Iris pigment epithelial cell (primary cell): ENCODE measurements at places on chromosomes 3 and 15.

- DNase-seq = no peak
Measured at GRCh38 chr3:157154563-157155330, 5.2 kb downstream of the CCNL1 start.

DNA sequence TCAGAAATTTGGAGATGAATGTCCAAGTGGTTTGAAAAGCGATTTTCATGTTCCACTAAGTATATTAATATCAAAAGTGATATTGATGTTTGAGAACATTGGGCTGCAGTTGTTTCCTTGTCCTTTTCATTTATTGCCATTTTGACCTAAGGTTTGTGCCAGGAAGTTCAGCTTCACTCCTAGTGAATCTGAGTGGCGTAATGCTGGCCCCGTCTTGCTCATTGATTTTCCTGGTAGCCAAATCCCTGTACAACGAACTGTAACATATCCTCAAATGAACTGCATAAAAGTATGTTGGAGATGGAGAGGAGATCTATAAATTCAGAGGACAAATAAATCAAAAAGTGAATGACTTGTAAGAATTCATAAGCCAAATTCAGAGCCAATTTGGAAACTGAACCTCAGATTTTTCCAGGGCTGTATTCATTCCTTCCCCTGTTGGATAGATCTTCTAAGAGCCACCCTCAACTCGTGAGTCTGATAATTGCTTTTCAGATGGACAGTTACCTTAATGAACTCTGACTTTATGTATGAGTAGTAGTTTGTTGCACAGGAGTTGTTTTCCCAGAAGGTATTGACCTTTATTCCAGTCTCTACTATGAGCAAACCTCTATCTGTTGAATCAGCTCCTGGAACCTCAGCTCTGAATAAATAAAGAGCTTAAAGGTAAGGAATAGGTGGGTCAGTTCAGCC, 72.8 kb downstream of the ITPR1 start:
- no peak for DNase-seq

- DNase-seq = peak; percentile 52
Measured at GRCh38 chr3:58234516-58234931, 3.1 kb upstream of the ABHD6 start.

DNA sequence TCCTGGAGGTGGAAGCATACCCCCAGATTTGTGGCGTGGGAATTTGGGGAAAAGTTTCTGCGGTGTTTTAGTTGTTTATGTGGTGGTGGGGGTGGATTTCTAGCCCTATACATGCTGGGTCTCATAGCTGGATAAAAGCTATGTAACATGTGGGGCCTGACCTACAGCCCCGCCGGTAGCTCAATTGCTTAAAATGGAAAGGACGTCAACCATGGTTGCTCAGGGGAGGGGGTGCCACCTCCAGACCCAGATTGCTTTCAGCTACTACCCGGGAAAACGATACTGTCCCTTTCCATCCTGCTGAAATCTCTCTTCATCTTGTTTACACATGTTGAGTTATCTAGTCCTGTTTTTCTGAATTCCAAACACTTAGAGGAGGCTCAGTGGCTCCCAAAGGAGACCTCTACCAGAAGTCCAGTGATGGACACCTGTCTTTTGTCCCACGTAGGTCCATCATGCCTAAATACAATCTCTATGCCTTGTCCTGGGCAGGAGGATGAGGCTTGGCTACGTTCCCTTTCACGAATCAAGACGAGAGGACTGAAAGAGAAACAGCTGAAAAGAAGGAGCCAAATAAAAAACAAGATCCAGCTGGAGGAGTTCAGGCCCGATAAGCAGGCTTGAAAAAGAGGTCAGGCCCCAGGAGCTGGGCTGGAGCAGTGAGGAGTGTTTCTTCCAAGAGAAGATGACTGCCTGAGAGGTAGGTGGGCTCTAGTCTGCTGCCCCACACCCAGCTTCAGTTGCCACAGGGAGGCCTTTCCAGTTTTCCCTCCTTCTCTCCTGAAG, 72.1 kb upstream of the TPRG1 start:
- DNase-seq = no peak

DNA sequence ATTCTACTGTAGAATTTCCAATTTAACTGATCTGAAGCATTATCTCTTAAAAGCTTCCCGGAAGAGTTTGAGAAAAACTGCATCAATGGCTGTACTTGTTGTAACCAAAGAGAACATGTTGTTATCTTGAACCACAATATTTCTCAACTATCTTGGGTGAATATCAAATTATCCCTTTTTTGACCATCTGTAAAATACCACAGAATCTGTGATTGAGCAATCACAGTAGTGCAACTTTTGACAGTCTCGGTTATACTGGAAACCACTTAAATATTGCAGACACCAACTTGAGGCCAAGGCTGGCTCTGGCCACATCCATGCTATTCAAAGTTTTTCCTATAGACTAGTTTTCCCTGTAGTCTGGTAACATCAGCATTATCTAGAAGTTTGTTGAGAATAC, 842.8 kb upstream of the EPHA6 start:
- peak; percentile 6 for DNase-seq

DNA sequence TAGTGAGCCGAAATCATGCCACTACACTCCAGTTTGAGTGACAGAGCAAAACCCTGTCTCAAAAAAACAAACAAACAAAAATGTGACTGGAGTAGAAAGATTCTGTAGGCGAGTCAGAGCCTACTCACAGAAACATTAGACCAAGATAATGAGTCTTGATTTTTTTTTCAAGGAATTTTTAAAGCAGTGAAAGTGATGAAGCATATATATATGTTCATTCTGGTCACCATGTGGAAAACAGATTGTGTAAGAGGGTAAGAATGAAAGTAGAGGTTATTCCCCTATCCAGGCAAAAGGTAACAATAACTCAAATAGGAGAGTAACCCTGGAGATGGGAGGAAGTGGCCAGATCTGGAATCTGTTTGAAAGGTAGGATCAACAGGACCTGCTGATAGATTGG, 26.2 kb upstream of the FHIT start:
- DNase-seq = no peak

DNA sequence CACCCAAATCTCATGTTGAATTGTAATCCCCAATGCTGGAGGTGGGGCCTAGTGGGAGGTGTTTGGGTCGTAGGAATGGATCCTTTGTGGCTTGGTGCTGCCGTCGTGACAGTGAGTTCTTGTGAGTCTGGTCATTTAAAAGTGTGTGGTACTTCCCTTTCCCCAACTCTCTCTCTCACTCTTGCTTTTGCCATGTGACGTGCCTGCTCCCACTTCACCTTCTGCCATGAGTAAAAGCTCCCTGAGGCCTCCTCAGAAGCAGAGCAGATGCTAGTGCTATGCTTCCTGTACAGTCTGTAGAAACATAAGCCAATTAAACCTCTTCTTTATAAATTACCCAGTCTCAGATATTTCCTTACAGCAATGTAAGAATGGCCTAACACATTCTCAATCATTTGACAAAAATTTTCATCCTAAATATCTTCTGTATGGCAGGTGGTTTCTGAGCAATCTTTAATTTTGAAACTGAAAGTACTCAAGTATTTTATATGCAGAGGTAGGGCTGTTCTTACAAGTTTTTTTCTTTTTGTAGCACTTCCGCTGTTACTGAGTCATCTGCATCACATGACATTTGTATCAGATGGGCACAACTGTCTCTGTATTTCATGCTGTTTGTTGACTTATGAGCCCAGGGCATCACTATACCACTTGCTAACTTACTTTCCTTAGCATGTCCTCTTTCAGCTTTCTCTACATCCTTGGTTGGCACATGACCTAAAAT, 8.8 kb downstream of the RPL39L start:
- peak; percentile 81 for DNase-seq

GRCh38 chr15:23565395-23566070, at the start of gene MKRN3:
Gene MKRN3, plus strand, starts transcription at chr15:23565674. Its CDS starts 109 bp downstream, at chr15:23565783.
- DNase-seq = peak; percentile 87

GRCh38 chr15:58469432-58470353, 37.9 kb downstream of the LIPC start:
- peak; percentile 99 for DNase-seq

DNA sequence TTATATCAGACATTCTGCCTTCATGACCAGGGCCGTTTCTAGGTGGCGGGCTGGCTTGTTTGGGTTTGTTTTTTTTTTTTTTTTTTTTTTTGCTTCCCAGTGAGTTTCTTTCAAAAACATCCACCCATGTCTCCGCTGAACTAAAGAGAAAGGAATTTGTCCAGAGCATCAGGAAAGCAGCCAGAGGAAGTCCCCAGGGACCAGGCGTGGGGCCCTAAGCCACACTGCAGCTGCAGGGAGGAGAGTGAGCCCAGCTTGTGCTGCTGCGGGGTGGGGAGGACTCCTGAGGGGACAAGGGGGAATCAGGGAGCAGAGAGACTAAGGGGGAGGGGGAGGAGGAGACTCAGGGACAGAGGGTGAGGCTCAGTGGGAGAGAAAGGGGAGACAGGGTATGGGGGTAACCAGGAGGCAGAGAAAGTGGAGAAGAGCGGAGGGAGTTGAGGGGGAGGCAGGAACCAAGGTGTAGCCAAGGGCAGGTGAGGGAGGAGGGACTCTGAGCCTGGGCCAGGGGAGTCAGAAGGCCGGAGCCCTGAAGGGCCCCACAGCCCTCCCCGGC, 49.5 kb downstream of the CYP11A1 start:
- DNase-seq = peak; percentile 62

- no peak for DNase-seq
Measured at GRCh38 chr3:42613462-42613861, 13.0 kb downstream of the NKTR start.

DNA sequence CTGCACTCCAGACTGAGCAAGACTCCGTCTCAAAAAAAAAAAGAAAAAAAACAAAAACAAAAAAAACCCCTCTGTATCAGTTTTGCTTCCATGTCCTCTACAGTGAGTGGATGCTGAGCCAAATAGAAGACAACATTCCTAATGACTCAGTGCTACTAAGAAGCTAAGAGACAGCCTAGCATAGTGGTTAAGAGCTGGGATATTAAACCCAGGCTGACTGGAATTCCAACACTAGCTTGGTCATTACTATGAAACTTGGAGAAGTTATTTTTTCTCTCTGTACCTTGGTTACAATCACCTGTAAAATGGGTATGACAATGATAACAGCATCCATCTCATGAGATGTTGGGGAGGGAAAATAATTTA, 60.9 kb upstream of the PYGO1 start:
- peak; percentile 81 for DNase-seq

- DNase-seq = no peak
Measured at GRCh38 chr3:138438896-138439295, 4.5 kb downstream of the ESYT3 start.

- DNase-seq = peak; percentile 50
Measured at GRCh38 chr3:30586096-30586805, 20.1 kb upstream of the TGFBR2 start.

- no peak for DNase-seq
Measured at GRCh38 chr3:145246291-145246690, 914.7 kb downstream of the PLOD2 start.

DNA sequence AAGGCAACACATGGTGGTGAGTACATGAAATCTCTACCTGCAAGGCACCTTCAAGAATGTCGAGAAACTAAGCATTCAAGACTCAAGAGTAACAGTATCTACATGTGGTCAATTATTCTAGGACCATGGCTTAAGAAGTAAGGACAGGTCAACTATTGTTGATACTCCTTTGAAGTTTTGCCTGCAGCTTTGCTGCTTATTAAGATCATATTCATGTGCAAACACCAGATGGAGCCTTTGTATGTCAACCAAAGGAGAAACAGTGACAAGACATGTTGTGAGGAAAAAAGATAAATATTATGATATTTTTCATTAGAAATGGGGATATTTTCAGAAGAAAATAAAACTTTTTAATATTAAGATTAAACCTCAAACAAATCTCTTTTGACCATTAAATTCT, 52.3 kb upstream of the FGF7 start:
- peak; percentile 47 for DNase-seq

- no peak for DNase-seq
Measured at GRCh38 chr15:96070636-96071035, 259.9 kb upstream of the NR2F2 start.

- no peak for DNase-seq
Measured at GRCh38 chr3:12131351-12132090, 27.2 kb downstream of the TIMP4 start.

- DNase-seq = no peak
Measured at GRCh38 chr3:120420360-120420759, 30.4 kb downstream of the FSTL1 start.

DNA sequence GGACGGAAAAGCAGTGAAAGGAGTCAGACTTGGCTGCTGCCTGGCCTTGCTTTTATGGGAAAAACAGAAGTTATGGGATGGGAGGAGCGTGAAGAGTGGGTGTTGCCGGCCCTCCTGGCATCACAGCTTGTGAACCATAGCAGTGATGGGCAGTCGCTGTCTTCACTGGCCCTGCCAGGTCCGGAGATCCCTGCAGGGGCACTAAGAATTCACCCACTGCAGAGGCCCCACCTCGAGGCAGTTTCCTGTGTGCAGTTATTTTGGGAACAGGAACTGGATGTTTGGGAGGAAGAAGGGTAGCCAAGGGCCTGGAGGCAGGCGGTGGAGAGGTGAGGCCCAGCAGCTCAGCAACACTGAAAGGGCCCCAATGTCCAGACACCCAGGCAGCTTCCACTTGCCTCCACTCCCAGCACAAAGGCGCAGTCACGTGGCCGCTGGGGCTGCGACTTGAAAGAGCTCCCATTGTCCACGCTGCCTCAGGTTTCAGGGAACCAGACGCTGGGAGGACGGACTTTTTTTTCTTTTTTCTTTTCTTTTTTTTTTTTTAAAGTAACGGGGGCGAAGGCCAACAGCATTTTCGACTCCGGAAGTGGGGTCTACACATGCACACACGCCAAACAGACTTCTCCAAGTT, 255.6 kb downstream of the ZNF621 start:
- peak; percentile 62 for DNase-seq

DNA sequence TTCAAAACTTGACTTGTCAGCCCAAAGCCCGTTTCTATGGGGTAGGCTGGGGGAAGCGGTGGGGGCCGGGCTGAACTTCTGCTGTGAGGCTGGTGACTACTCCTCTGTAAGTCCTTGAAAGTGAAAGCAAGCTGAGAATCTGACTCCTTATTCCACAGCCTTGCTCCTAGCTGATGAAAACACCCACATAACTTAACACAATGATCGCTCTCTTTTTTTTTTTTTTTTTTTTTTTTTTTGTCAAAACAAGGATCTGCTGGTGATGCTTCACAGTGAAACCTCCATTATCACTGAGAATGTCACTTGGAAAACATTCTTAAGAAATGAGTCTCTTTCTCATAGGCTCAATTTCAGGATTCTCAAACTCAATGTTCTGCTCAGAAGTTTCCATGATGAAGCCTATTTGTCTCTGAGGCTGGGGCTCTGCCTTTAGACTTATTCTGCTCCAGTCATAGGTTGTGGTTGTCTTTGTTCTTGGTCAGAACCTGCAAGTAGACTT, 31.4 kb upstream of the TKT start:
- DNase-seq = peak; percentile 79

- DNase-seq = no peak
Measured at GRCh38 chr3:116260491-116260890, 184.8 kb downstream of the LSAMP start.

DNA sequence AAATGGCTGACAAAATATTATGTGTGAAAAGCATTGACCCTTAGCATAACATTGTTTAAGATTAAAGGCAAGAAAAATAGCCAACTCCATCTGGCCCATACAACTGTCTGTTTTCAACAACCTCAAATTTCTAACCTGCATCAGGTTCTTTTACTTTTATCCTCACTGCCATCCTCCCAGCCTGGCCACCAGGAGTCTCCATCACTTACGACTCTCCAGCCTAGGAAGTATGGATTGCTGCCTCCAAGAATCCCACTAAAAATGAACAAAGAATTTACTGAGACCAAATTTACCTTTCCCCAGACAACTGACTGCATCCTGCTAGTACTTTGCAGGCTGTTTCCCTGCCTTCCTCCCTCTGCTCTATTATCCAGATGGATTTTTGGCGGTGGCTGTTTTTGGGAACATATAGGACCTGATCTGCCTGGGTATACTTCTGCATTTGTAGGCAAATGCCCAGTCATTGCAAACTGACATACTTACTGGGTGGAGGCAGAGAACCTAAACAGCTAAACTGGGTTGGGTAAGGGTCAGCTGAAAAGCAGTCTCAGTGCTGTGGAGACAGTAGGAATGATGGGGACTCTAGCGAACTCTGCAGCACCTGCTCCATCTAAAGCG, 144.2 kb downstream of the GHSR start:
- DNase-seq = no peak
